ENCODE measurements at places on chromosomes 3 and 15.
A peak's percentile ranks its signal among the peaks of the same experiment; 100 is the strongest.

DNA sequence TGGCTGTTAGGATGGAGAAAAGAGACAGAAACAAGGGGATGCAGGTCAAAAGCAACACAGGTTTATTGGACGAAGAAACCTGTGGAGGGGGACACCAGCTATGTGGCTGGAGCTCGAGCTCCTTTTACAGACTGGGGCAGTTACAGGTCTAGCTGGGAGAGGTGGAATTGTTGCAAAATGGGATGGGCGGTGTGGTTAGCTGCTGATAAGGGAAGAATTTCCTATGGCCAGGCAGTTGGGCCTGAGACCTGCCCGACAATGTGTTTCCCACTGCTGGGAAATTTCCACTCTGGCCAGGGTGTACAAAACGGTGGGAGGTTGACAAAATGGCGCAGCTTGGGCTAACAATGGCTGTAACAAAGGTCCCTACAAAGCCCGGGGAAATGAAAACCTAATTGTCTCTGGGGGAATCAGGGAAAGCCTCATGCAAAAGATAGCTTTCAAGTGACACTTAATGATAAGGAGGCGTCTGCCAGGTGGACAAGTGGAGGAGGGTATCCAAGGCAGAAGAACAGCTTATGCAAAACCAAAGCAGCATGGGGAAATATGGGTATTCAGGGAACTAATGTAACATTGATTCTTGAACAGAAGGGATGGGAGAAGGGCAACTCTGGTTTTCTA lies 137.4 kb upstream of the SGO1 start:
- DNase-seq, result no peak

DNA sequence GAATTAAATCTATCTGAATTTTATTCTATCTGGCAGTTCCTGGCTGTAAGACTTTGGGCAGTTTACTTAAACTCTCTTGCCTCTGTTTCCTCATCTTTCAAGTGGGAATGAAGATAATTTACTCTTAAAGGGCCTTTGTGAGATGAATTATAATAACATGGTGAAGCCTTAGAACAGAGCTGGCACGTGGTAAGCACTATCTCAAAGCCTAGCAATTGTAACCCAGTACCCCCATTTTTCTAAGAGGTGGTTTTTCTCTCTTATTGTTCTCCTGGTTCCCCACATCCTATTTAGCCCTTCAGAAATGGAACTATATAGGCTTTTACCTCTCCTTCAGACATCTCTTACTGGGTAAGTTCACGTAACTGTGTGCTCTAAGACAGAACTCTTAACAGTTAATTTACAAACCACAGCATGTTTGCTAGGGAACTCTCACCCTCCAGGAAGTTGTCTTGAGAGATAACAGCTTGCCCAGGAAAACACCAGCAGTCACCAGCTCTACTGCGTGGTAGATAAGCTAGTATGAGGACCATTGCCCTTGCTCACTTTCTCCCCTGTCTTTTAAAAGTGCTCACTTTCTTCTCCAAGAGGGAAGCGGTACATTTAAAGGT lies 12.3 kb upstream of the CRBN start:
- DNase-seq, result no peak

DNA sequence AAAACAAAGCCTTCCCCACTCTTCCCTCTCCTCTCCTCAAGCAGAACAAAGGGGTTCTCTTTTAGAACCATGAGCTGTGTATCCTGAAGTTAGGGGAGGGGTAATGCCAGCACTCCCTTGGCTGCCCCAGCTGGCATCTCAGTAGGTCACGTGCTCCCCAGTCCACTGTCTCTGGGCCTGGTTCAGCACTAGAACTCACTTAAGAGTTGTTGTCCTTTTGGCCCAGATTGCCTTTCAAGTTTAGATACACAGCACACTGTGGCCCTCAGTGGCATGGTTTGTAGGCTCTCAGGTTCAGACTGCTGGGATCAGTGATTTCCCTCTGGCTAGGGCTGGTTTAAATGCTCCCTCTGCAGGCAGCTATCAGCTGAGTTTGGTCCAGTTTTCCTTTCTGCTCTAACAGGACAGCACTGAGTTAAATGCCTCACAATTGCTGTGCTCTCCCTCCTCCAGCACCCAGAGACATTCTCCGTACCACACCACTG lies 188.4 kb upstream of the ST8SIA2 start:
- no peak for DNase-seq

DNA sequence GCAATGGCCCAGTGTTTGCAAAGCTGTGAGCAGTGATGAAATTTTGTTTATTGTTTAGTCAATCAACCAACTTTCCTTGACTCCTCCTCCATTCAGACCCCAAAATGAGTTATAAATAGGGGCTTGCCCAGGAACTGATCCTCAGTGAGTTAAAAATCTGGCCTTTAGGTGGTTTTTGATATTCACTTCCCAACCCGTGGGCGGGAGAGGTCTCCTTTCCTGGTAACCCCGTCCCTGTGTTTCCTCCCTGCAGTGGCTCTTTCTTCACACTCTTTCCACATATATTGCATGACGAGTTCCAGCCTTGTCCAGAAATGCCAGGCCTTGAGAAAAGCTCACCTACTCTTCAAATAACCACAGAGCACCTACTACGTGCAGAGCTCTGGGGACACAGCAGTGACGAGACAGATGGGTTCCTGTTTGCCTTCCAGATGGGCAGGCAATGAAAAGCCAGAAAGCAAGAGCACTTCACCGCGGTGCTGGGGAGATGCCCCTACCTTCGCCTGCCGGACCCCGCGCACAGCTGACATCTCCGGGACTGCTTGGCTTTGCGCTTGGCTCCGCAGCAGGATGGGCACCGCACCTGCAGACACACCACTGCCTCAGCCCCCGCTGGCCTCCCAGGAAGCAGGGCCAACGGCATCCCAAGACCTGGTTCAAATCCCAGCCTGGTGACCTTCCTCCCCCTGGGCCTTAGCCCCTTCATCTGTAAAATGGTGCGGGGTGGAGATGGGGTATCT lies 17.2 kb downstream of the SSUH2 start:
- DNase-seq, result peak; percentile 30

GRCh38 chr15:48388910-48389309 lies 57.7 kb downstream of the DUT start:
- no peak for DNase-seq

DNA sequence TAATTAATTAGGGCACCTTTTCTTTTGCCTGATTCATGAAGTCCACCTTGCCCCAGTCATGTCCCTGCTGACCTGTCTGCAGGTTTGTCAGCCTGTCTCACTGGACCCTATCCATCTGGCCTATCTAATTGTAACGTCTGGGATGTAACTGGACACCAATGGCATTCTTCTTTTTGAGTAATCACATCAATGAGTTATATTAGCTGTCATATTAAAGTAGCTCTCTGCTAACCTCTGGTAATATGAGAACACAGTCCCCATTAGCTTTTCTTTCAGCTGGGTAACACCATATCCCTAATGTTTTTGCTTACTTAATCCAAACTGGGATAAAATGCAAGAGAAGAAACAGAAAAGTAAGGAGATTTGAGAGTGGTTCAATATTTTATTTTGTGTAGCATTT lies 166.2 kb upstream of the VEPH1 start:
- DNase-seq, result no peak

GRCh38 chr3:39261726-39262125 lies 18.1 kb downstream of the CX3CR1 start:
- DNase-seq, result no peak

Data from inflammatory macrophage (primary cell).